WERI-Rb-1 (cell line): ENCODE measurements at places on chromosomes 6 and 20.

DNA sequence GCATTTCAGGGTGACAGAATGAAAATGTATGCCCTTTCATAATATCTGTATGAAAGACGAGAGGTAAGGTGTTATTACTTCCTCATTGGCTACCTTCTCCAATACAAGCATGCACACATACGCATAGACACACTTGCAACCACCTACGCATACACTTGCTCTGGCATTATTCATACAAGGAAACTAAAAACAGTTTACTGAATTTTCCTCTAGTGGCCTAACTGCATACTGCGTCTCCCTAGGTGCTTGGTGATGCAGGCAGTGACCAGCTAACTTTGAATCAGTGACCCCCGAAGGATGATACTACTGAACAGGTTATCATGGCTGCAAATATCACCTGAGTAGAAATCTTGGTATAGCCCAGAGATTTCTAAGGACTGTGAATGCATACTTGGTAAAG, 593.1 kb downstream of the PKHD1 start:
- DNase-seq: peak; percentile 21

DNA sequence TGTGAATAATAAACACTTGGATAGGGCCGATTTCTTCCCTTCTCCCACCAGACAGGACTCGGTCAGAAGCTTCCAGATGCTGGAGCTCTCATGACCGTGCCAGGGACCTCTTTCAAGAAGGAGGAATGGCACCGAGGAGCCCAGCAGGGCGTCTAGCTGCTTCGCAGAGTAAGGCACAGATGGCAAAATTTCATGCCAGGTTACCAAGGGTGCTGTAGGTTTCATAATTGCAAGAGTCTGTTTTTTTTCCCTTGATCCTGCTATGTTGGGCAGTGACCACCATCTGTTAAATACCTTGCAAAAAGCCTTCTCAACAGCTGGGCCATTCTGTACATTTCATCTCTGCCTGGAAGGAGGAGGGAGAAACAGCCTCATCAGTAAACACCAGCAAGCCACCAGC, 111.8 kb downstream of the EDN3 start:
- DNase-seq: no peak

DNA sequence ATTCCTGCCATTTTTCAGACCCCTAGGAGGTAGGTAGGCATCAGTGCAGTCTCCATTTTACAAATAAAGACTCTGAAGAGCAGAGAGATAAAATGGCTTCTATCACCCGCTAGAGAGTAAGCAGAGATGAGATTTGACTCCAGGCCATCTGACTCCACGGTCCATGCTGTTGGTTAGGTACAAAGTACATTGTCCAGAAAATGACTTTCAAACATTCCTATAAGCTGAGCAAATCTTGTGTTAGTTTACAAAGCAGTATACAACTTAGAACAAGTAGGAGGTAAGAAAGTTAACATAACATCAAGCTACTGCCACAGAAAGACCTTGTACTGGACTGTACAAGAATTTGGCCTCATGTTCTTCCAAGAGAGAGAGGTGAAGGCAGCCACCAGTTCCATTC, 14.9 kb downstream of the BTN1A1 start:
- DNase-seq: no peak

DNA sequence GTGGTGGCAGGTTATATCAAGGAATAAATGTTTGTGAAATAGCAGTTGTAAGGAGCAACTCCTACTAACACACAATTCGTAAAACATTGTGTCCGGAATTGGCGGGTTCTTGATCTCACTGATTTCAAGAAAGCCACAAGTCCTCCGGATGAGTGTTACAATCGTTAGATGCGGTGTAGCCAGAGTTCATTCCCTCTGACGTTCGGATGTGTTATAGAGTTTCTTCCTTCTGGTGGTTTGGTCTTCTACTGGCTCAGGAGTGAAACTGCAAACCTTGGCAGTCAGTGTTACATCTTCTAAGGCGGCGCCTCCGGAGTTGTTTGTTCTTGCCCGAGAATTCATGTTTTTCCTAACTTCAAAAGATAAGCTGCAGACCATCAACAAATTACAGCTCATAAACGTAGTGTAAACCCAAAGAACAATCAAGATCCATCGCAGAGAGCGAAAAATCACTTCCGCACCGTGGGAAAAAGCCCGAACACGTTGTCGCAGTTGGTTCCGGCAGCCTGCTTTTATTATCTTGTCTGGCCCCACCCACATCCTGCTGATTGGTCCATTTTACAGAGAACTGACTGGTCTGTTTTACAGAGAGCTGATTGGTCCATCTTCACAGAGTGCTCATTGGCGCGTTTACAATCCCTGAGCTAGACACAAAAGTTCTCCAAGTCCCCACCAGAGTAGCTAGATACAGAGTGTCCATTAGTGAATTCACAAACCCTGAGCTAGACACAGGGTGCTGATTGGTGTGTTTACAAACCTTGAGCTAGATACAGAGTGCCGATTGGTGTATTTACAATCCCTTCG, 58.2 kb downstream of the TRIM27 start:
- DNase-seq: peak; percentile 63

GRCh38 chr6:168219804-168220203, 99.8 kb downstream of the DACT2 start:
- no peak for DNase-seq

DNA sequence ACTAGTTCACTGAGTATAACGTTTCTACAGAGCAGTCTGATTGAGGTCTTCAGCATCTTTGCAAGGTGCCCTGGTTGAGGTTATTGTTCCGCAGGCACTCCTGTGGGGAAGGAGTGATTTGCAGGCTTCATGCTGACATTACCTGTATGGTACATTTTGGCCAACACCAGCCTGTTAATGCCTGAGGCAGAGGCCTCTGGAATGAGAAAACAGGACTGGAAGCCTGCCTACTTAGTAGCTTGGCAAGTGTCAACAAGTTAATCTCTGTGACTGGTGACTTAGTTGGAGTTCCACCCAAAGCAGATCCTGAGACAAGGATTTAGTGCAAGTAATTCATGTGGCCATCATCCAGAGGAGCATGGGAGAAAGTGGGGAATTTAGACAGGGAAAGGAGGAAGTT, 24.6 kb downstream of the MAS1 start:
- no peak for DNase-seq

DNA sequence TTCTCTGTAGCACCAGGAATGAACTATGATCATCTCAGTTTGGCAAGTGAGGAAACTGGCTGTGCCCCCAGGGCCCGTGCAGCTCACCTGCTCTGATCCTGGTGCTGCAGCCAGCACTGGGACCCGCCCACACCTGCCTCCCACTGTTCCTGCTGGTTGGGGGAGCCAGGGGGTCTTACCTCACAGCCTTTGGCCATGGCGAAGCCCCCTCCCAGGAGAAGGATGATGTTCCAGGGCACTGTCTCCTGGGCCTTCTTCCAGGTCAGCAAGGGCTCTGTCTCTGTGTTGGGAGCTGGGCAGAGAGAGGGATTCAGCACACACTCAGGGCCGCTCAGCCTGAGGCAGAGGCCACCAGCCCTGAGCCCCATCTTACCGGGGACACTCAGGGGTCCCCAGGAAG, 24.9 kb upstream of the OCSTAMP start:
- DNase-seq: no peak

DNA sequence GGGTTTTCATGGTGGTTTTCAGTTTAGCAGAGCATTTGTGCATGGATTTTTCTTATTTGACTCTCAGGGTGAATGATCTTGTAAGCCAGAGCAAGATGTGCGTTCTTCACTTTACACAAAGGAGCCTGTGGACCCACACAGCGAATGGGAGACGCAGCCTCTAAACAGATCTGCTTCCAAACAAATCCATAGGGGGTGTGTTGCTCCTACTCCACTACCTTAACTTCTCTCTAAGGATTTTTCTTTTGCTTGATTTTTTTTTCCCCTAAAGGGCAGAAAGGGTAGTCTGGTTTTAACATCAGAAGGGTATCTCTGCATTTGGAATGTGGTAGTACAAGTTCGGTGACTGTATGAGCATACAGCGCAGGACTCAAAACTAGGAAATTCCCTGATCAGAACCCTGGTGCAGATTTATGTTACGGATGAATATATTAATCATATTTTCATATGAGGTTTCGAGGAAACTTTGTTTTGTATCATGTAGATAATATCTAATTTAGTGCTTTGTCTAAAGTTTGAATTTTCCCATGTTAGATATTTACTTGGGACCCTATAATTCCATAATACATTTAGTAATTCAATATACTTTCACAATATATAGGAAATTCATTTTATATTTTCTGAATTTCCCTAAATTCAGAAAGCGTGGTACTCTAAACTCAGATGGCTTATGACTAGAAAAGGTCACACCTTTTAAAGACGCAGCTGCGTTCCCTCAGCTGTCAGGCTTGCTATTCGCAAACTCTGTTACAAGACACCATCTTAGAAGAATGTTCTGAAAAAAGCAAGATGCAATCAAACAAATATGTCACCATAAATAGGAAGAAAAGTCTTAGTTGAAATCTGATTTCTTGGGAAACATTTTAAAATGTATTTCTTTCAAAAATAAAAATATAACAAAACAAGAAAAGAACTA, 196.9 kb downstream of the TMEM242 start:
- no peak for DNase-seq

- no peak for DNase-seq
These were observed 482.5 kb downstream of the C6orf118 start for GRCh38 chr6:164826831-164827468.

DNA sequence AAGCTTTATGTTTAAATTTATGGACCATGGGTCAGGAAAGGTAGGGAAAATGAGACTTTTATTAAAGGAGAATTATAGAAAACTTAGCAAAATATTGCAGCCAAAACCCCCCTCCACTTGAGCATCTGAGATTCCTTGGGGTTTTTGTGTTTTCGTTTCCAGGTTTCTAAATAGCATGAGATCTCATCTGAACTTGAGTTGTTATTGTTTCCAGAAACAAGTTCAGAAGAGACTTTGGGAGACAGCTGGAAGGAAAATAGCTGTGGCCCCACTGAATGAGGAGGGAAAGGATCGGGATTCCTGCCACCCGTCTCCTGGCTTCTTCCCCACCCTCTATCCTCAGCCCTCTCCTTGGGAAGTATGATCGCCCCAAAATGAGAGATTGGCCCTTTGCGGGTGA, 75.5 kb downstream of the TBC1D7 start:
- no peak for DNase-seq

- no peak for DNase-seq
These were observed 100.3 kb downstream of the PLCB1 start for GRCh38 chr20:8232332-8232731.

- no peak for DNase-seq
These were observed 187.4 kb downstream of the TENT5A start for GRCh38 chr6:81565071-81565470.

DNA sequence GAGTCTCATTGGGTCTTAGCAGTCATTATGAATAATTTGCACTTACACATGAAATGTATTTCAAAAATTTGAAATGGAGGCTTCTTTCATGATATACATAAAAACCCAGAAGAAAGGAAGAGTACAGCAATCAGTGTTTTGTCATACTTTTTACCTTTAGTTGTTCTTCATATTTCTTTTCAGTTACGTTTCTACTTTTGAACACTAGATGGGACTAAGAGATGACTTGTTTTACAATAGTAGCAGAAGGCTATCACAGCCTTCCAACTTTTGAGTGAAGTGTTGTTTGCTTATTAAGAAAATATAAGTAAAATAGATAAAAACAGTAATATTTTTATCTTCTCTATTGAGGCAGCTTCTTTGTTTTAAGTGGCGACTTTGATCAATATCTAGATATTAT, 58.1 kb downstream of the L3MBTL3 start:
- DNase-seq: no peak

- DNase-seq: no peak
These were observed 428.6 kb upstream of the GJE1 start for GRCh38 chr6:141704151-141704550.

- DNase-seq: no peak
These were observed 19.8 kb upstream of the MYLIP start for GRCh38 chr6:16108921-16109658.

GRCh38 chr6:79127660-79128059, 49.6 kb upstream of the PHIP start:
- peak; percentile 34 for DNase-seq

DNA sequence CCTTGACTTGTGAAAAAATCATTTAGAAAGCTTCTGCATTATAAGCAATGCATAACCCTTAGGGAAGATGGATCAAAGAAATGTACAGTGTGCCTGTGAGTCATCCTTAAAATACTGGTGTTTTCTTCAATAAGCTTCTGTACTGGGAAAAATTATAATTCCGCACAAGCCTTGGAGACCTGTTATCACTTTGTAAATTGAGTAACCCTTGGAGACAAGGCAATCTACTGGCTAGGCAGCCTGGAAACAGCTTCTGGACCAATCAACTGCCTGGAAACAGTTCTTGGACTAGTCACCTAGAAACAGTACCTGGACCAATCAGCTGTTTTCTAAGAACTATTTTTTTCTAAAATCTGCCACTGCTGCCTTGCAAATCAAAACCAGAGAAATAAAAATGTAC, 25.8 kb upstream of the RNGTT start:
- no peak for DNase-seq

GRCh38 chr6:11318835-11319813, 86.7 kb upstream of the NEDD9 start:
- DNase-seq: no peak

DNA sequence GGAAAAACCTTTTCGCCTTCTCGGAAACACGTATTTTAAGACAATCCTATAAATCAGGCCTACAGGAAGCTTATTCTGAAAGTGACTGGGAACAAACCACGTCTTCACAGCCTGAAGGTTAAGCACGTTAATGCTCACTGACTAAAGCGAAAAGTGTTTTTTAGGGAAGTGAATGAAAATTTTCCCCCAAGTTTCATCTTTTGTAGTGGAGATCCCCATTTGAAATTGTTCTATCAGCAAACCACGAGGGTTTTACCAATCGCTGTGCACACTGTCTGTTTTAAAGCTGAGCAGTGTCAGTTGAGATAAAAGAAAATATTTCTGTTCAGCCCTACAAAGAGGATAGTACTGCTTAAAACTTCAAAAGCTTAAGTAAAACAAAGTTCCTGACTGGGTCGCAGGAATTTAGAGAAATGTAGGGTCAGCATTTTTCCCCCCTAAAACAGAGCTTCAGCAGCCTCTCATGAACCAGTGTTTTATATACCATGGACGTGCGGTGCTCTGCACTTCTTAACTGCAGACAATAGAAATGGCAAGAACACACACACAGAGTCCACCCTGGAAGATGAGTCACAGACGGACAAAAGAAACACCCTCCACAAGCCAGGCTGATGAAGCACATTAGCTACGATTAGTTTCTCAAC, 34.9 kb downstream of the SLC22A23 start:
- DNase-seq: no peak
